Fibroblast of lung (primary cell): ENCODE measurements at places on chromosomes 4 and X.

GRCh38 chr4:174503079-174503715 lies 19.1 kb downstream of the HPGD start:
- no peak for DNase-seq

GRCh38 chr4:38310446-38311043 lies 350.3 kb downstream of the PTTG2 start:
- DNase-seq = no peak

DNA sequence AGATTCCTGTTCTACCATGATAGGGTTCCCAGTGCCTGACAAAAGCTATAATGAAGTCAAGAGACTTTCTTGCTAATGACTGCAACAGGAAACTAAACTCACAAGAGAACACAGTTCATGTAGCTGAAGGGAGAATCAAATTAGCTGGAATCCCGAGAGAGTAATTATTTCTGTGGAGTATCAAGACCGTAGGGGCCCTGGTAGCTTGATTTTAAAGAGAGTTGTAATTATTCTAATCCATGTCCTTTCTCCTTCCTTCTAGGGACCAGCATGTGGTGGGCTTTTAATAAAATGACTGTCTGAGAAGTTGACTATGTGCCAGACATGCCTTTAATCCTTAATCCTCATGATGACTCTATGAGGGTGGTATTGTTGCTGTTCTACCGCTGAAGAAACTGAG lies 1.7 kb upstream of the TRPC5OS start:
- no peak for DNase-seq

GRCh38 chr4:134490863-134491262 lies 289.3 kb upstream of the PABPC4L start:
- peak; percentile 15 for DNase-seq

- DNase-seq = no peak
Measured at GRCh38 chr4:5955201-5955821, 62.4 kb upstream of the CRMP1 start.

- DNase-seq = no peak
Measured at GRCh38 chr4:89196745-89197144, 85.4 kb downstream of the TIGD2 start.

- DNase-seq = no peak
Measured at GRCh38 chrX:43349363-43349762, 306.7 kb upstream of the MAOA start.

GRCh38 chr4:166875821-166876220 lies 358.5 kb downstream of the SPOCK3 start:
- DNase-seq = no peak

DNA sequence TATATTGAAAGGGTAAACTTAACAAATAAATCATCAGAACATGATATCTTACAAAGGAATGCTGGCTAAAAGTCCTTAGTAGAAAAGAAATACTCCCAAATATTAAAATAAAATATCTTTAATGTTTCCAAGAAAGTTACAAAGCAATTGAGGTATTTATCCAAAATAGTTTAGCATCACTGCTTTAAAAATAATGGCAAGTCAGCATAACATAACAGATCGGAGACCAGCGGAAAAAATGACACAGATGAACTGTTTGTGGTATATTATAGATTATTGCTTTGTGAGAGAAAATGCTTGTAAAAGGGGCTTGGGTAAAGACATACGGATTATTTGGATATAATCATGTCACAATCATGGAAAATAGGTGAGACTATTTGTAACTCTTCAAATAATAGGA lies 168.5 kb upstream of the TEX13C start:
- DNase-seq = no peak

DNA sequence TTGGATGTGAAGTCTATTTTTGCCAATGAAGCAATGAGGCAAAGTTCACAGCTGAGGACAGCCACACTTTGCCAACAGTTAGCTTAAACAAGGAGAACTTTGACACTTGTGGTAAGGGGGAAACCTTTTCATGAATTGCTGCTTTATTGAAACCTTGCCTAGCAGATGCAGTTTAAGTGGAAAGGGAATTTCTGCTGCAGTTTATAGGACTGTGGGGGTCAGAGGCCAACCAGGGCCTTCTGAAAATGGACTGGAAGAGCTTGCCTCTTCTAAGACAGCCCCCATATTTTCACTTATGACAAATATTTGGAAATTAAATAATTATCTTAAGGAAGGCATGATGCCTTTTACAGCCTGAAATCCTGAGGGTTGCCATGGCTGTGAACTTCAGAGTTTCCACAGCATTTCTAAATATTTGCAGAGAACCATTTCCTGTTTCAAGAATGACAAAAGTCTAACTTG lies 550.3 kb downstream of the RAB28 start:
- DNase-seq = no peak

GRCh38 chr4:74588350-74588749 lies 143.4 kb downstream of the AREG start:
- no peak for DNase-seq

GRCh38 chrX:7154041-7154597 lies 6.2 kb upstream of the PUDP start:
- no peak for DNase-seq

DNA sequence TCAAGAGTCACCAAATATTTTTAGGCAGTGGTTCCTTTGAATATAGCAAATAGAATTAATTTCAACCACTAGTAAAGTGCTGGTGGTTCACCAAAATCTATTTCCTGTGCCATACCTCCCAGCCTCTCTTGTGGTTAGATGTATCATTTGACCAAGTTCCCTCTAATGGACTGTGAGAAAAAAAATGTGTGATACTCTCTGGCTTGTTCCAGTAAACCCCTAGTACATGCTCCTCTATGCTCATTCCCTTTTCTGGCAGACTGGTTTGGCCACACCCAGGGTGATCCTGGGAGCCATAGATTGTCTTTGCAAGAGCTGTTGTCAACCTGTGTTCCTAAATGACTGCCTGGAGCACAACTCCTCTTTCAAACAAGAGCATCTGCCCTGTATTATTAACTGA lies 109.5 kb downstream of the FRAS1 start:
- peak; percentile 27 for DNase-seq

GRCh38 chr4:113952452-113953029 lies 26.9 kb downstream of the ARSJ start:
- DNase-seq = peak; percentile 54

GRCh38 chr4:8840816-8841455 lies 30.7 kb downstream of the HMX1 start:
- DNase-seq = no peak

DNA sequence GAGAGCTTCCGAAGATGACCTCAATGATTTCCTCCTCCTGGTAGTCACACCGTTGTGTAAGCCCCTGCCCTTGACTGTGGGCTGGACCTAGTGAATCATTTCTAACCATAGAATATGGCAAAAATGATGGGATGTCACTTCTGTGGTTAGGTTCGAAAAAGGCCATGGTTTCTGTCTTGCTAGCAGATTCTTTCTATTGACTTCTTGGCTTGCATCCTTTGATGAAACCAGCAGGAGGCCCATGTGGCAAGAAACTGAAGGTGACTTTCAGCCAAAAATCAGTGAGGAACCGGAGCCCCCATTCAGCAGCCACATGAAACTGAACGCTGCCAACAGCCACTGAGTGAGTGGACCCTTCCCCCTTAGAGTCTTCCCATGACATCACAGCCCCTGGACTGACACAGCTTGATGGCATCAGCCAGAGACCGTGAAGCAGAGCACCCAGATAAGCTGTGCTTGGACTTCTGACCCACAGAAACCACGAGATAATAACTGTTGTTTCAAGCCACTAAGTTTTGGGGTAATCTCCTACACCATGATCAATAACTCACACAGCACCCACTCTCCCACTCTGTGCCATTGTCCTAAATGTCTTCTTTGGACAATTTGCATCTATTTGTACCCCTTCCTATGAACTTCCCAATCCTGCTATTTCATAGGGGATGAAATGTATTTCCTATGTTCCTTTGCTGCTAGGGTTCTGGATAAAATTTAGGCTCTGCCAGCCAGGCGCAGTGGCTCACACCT lies 148.0 kb upstream of the STX18 start:
- DNase-seq = no peak

DNA sequence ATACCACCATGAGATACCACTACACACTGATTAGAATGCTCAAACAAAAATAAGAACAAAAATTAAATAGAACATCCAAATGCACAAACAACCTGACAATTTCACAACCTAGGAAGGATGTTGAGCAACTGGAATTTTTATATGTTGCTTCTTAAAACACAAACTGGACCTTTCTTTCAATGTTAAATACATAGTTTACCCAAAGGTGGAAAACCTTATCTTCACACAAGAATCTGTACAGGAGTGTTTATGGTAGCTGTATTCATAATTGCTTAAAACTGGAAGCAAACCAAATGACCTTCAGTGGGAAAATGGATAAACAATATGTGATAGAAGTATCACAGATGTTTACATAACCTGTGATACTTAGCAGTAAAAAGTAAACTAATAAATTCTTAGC lies 573.8 kb downstream of the MAGEB5 start:
- no peak for DNase-seq

GRCh38 chrX:108833993-108834392 lies 97.6 kb upstream of the IRS4 start:
- DNase-seq = no peak

DNA sequence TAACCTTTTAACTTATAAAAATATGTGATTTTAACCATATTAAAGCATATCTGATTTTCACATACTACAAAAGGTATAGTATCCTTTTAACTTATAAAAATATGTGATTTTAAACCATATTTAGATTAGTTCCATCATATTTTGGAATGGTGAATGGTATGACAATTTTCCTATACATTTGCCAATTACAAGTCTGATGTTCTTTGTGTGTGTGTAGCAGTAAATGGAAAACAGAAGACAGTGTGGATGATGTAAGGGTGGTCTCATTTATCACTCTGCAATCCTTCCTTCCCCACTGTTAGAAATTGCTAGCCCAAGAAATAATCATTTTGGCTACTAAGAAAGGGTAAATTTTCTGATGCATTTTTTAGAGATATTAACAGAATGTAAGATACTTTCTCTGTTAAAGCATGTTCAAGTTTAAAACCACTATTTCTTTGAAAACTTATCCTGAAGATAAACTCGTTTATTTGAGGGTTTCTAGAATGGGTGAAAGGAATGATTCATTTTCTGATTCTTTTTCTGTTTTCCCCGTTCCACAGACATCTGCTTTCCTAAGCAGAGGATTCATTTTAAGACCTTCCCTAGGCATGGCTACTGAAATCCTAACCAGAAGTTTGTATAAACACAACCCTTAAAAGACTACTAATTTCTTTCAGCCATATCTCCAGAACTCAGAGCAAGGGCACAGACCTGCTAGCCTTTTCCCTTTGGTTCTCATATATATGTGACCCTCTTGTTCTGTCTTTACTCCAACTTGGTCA lies 21.0 kb downstream of the NUDT6 start:
- no peak for DNase-seq

GRCh38 chr4:118124997-118125396 lies 90.7 kb downstream of the NDST3 start:
- no peak for DNase-seq

- no peak for DNase-seq
Measured at GRCh38 chrX:633985-634958, 3.7 kb downstream of the SHOX start.

DNA sequence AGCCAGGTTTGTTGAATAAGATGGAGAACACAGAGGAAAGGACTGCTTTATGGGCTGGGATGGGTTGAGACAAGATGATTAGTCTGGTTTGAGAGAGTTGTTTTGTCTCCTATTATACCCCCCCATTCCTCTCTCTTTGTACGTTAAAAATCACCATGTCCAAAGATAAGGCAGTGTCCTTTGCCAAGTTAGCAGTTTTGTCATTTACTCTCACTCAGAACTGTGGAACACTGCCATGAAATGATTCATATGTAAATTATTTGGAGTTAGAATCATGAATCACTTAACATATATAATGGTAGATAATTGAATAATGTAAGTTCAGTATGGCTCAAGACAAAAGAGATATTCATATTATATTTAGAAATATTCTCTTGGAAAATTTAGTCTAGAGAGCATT lies 151.3 kb downstream of the DCLK2 start:
- DNase-seq = peak; percentile 90

DNA sequence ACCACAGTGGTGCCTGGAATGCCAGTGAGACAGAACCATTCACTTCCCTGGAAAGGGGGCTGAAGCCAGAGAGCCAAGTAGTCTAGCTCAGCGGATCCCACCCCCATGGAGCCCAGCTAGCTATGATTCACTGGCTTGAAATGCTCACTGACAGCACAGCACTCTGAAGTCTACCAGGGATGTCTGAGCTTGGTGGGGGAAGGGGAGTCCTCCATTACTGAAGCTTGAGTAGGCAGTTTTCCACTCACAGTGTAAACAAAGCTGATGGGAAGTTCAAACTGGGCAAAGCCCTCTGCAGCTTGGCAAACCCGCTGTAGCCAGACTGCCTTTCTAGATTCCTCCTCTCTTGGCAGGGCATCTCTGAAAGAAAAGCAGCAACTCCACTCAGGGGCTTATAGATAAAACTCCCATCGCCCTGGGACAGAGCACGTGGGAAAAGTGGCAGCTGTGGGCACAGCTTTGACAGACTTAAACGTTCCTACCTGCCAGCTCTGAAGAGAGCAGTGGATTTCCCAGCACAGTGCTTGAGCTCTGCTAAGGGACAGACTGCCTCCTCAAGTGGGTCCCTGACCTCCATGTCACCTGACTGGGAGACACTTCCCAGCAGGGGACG lies 32.0 kb downstream of the NAP1L2 start:
- DNase-seq = no peak

GRCh38 chrX:23810279-23810678 lies 27.3 kb downstream of the SAT1 start:
- no peak for DNase-seq

- DNase-seq = no peak
Measured at GRCh38 chr4:169369634-169370033, 98.9 kb upstream of the SH3RF1 start.

GRCh38 chrX:13167481-13168231 lies 123.2 kb upstream of the FAM9C start:
- DNase-seq = no peak

- DNase-seq = no peak
Measured at GRCh38 chrX:1162119-1162916, 50.1 kb downstream of the CRLF2 start.

GRCh38 chr4:94171616-94172015 lies 36.0 kb upstream of the SMARCAD1 start:
- no peak for DNase-seq

DNA sequence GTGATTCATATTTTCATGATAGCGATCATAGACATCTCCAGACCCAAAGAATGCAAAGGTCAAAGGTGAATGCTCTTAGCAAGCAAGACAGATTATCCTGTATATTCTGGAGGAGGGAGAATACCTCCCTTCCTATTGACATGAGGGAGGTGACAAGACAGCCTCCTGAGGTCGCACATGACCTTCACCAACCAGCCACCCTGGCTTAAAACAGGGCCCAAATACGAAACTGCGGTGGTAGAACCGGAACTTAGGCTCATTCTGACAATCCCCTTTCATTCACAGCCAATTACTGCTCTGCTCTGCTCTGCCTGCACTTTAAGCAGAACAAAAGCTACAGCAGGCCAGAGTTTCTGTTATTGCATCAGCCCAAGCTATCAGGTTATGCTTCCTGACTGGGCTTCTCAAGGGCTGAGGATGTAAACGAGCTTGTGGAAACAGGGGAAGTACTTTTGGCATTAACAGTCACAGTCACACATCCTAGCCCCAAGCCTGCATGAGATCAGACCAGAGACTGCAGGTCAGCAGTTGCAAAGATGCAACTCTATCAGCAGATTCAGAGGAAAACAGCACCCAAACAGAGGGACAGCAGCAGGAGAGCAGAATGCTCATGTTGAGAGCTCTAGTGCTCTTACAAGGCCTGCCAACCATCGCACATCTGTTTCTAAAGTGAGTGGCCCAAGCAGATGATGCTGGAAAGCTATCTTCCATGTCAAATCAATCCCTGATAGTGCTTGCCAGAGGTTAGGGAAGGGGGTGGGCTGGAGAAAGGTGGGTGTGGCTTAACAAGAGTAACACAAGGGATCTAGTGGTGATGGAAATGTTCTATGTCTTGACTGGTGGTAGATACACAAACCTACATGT lies 51.3 kb upstream of the MAP3K15 start:
- peak; percentile 33 for DNase-seq
